ENCODE measurements at places on chromosomes 13 and 19.

DNA sequence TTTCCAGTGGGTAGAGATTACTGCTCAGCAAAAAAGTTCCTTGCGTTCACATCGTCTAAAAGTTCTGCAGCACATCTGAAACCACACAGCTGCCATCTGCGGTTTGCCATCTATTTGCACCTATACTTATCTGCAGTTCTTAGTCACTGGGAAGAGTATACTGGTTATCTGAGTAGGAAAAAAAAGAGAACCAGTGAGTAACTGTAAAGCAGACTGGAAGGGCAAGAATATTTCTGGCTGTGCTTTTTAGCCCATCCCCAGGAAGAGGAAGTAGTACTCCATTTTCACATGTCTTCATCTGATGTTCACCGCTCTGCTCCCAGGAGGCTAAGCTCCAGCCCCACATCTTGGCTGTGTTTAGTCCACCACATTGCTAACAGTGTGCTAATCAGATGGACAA, 35.6 kb downstream of the EFNB2 start:
- peak; percentile 45 for DNase-seq

- DNase-seq, result no peak
These were observed 41.1 kb downstream of the TINCR start for GRCh38 chr19:5526691-5527090.

GRCh38 chr19:6744381-6745301, 5.2 kb downstream of the TRIP10 start:
- DNase-seq, result no peak

- DNase-seq, result peak; percentile 84
These were observed 43.1 kb downstream of the CEBPG start for GRCh38 chr19:33416307-33417215.

DNA sequence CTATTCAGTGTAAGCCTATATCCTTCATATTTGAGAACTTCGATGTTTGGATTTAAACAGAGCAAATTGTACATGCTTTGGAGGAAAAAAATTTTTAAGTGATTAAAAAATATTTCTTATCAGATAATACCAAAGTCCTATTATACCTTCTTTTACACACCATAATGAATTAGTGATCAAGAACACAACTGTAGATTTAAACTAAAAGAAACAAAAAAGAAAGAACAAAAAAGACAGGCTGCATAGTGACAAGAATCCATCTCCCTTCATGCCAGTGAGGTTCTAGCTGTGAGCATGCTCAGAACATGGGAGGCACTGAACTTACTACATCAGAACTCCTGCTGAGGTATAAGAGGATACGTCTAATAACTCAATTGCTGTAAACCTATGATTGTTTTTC, at the start of gene RXFP2:
RXFP2 (plus strand) TSS at position 301 of the 400 bp plus-strand sequence; CDS start at position 388, 87 bp downstream.
- peak; percentile 40 for DNase-seq

DNA sequence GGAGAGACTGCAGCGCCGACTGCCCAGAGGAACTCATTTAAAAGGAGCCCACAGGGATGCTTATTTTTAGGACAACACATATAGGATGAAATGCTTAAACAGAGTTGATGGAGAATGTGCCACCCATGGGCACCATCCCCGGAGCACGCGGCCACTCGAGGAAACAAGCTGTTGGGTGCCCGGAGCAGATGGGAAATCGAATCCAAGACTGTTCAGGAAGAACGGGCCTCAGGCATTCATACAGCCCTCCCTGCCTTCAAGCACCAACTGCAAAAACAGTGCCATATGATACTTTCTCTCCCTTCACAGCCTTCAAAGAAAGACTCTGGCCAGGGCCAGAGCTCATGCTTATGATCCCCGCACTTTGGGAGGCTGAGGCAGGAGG, 40.2 kb downstream of the RAB20 start:
- DNase-seq, result no peak

DNA sequence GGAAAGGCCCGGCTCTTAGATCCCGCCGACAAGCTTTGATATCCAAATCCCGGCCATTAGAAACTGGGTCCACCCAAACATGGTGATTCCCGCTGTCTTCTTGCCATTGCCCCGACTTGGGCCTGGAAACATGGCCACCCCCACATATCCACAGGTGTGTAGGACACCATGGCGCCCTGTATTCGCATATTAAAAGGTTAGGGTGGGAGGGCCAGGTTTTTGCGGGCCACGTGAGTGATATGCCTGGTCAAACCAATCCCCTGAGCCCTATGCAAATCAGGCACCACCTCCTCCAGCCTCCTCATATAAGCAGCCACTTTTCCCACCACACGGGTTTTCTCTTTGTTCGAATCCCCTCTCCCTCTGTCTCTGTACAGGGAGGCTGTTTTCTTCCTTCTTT, 766.4 kb downstream of the UQCRFS1 start:
- no peak for DNase-seq

- DNase-seq, result no peak
These were observed 289.6 kb downstream of the TEX29 start for GRCh38 chr13:111610081-111610480.

DNA sequence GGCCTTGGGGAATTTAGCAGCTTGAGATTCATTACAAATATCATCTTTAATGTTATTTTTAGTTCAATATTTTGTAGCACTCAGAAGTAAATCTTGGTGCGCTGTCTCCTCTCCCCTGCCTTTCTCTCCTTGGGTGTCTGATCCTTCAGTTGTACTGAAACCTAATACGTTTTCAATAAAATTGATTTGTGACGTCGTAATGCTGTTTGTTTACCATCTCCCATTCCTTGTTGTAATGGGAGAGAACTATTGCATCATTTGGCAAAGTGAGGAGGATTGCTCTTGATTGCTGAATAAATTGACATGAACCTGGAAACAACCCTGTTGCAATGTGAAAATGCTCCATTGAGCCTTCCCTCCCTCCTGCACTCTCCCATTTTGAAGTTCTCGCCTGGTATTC, 43.2 kb upstream of the TSHZ3 start:
- DNase-seq, result no peak

- DNase-seq, result no peak
These were observed 8.5 kb upstream of the CCL25 start for GRCh38 chr19:8044018-8044417.

GRCh38 chr19:4077800-4078684, 11.3 kb upstream of the ZBTB7A start:
- peak; percentile 85 for DNase-seq

- no peak for DNase-seq
These were observed 1.8 kb upstream of the DIAPH3 start for GRCh38 chr13:60165391-60166099.

- DNase-seq, result no peak
These were observed 3.4 kb upstream of the GRWD1 start for GRCh38 chr19:48442116-48443035.

DNA sequence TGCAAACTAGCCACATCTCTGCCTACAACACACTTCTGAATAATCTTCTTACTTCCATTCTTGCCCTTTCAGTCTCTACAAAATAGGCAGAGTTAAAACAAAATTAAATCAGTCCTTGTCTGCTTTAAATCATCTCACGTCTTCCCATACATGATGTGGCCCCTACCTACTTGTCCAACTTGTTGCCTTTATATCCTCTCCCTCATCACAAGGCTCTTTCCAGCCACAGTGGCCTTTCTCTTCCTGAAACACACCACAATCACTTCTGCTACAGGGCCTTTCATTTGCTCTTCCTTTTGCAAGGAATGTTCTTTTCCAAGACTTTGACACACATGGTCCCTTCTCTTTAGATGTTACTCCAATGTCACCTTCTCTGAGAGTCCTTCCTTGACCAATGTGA, 1.7 kb downstream of the RBM26 start:
- DNase-seq, result no peak

- DNase-seq, result no peak
These were observed 70.9 kb upstream of the MCF2L start for GRCh38 chr13:112897956-112898620.

DNA sequence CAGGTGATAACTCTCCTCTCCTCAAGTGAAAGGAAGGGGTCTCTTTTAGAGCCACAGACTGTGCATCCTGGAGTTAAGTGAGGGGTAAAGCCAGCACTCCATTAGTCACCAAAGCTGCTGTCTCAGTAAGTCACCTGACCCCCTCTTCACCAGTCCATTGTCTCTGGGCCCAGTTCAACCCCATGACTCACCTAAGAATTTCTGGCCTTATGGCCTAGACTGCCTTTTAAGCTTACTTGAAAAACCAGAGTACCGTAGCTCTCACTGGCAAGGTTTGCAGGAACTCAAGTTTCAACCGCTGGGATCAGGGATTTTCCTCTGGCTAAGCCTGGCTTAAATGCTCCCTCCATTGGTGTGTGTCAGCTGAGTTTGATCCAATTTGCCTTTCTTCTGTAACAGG, 23.4 kb upstream of the EID2 start:
- no peak for DNase-seq

DNA sequence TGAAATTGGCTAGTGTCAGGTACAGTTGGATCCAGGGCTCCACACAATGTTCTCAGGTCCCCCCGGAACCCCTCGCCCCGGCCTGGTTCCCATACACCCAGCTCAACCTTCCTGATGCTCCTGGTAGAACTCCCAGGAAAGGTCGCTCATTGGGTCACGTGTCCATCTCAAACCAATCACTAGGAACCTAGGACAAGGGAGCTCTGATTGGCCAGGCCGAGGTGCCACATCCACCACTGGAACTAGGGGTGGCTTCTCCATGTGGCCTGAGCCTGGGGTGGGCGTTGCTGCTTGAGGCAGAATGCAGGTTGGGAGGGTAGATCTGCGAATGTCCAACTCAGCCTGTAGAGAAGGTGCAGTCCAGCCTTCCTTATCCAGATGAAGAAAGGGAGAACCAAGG, 6.9 kb upstream of the MEF2B start:
- no peak for DNase-seq

GRCh38 chr19:377801-378581, 31.0 kb downstream of the C2CD4C start:
- DNase-seq, result no peak

DNA sequence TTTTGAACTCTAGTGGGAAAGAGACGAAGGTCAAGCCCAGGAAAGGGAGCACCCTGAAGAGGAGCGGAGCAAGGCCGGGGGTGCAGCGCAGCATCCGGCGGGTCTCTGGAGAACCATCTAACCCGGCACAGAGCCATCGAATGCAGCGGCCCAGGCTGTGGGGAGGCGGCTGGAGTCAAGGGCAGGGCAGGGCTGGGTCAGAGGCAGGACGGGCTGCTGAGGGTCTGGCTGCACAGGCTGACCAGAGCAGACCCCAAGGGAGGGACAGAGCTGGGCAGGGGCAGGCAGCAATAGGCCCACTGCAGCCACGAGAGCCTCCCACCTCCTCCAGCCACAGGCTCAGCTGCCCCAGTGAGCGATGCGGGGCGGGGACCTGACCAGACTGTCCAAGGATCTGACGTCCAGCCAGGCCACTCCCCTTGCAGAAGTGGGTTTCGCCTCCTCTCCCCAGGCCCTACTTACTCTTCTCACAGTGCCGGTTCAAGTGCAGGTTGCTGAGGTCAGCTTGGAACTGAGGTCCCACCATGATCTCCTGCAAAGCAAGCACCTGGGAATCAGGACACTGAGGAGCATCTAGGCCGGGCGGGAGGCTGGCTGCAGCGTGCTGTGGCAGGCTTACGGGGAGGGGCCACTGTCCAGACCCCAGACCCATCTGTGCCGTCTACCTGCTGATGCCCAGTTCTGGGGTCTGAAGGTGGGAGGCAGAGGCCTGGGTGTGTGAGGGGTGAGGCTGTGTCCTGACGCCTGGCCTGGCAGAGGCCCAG, 19.2 kb downstream of the MIER2 start:
- DNase-seq, result no peak

DNA sequence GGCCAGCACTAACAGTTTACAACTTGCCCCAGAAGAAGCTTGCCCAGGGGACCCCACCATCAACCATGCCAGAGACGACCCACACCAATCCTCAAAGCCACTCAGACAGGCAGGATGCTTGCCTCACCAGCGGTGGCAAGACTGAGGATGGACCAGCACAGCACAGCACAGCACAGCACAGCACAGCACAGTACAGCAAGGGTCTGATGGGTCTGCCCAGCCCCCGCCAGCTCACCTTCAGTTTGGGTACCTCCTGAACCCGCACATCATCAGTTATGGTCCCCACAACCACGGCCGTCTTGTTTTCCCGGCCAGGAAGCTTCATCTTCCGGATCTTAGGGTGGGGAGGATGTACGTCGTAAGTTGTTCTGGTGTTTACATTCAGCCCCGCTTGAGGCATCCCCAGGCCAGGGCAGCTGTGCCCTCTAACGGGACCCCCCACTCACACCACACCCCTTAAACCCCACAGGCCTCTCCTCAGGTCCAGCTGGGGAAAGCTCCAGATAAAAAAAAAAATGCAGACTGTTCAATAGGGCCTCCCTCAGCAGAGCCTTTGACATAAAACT, 1.7 kb upstream of the FAM83E start:
- no peak for DNase-seq

GRCh38 chr19:14886032-14886431, at the start of gene OR7A17:
TSS of gene OR7A17 (minus strand) at chr19:14886132. CDS start at chr19:14881355, 4,777 bp downstream.
- DNase-seq, result no peak

DNA sequence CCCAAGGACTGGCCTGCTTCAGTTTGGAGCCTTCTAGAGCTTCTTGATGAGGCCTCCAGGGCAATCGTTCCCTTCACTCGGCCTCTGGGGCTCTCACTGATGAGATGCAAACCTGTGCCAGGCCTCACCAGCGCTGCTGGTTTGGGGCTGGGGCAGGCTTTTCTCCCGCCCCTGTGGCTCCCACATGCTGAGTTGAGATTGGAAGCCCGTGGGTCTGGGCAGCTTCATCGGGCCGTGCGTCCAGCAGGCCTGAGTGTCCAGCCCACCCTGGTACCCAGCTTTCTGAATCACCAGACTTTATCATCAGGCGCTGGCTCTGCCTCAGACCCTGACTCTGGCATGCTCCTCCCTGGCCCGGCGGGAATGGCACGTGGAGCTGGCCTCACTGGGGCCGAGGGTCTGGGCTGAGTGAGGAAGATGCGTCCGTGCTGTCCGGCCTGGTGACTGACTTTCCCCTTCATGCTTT, 4.3 kb downstream of the CALM3 start:
- no peak for DNase-seq

GRCh38 chr19:30719999-30720345, 347.8 kb downstream of the ZNF536 start:
- DNase-seq, result no peak

GRCh38 chr19:49666120-49666444, 349 bp downstream of the BCL2L12 start:
- no peak for DNase-seq

DNA sequence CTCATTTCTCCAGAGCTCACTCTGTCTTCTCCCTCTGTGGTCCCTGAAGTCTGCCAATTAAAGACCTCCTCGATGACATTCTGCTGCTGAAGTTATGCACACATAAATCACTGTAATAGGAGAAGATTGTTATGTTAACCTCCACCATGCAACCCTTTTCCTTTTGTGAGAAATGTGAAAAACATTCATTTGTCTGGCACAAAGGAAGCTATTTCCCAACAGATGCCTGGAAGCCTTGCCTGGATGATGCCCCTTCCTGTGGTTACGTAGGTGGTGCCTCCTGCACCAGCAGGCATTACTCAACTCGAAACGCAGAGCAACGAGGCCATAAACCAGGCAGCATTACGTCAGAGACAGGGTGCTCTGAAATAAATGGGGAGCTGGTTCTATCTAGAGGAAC, 327.4 kb upstream of the ZNF507 start:
- DNase-seq, result no peak

DNA sequence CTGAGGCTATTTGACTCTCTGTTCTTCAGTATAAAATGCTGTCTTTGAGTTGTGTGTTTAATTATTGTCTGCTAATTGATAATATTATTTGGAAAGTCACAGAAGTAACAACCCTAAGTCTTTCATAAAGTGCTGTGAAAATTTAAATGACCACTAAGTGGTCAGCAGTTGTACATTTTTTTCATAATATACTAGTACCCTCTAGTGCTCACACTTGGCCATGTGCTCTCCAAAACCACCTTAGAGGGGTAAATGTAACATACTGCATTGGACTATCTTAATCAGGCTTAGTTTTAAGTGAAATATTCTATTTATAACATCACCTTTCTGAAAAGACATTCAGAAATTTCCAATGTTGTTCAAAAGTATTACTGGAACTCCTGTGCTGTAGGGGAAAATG, 745.3 kb downstream of the GPC5 start:
- no peak for DNase-seq
